PC-3 (cell line): ENCODE measurements at places on chromosomes 5 and 9.

GRCh38 chr5:16464664-16465543 lies 696 bp downstream of the ZNF622 start:
- H3K4me3 ChIP-seq = peak overlapping the region; percentile 80
- no peaks in the 10 kb centered on the region for H3K27me3 ChIP-seq
- peaks cover 50% of the 10 kb centered on the region for H3K4me1 ChIP-seq
- DNase-seq = no peak
- no peak overlapping the region for H3K27ac ChIP-seq

- no peaks in the 10 kb centered on the region for H3K36me3 ChIP-seq
- peak; percentile 27 for DNase-seq
- no peaks in the 10 kb centered on the region for H3K27me3 ChIP-seq
- peaks cover 37% of the 10 kb centered on the region for H3K4me1 ChIP-seq
- 0 out of 2 replicates have a peak overlapping the region, but pooled peaks have one; percentile 3 for H3K27ac ChIP-seq
These were observed 174.6 kb downstream of the MAPKAP1 start for GRCh38 chr9:125532412-125532811.

GRCh38 chr9:25442526-25442925 lies 235.7 kb downstream of the TUSC1 start:
- H3K27me3 ChIP-seq = no peaks in the 10 kb centered on the region
- no peak for DNase-seq
- H3K36me3 ChIP-seq = no peaks in the 10 kb centered on the region
- H3K4me3 ChIP-seq = no peak overlapping the region
- H3K27ac ChIP-seq = no peak overlapping the region

DNA sequence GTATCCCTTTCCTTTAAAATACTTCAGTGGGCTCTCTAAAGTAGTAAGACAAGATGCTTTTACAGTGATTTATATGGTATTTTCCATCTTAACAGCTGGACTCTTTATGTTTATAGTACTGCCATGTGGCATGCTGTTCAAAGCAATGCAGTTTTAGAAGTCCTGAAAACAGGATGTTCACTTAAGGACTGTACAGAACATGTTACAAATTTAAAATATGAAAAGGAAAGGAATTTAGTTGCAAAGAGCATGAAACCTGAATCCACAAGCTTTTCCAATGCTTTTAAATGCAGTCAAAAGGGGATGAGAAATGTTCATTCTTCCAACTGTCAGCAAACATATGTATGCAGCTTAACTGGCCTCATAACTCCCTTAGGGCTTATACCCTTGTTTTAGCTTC lies 580.2 kb downstream of the EFNA5 start:
- no peak overlapping the region for H3K27ac ChIP-seq
- H3K27me3 ChIP-seq = no peaks in the 10 kb centered on the region
- no peak for DNase-seq

- H3K27ac ChIP-seq = no peak overlapping the region
- peaks cover 14% of the 10 kb centered on the region for H3K4me1 ChIP-seq
- no peak for DNase-seq
- H3K36me3 ChIP-seq = peaks cover 13% of the 10 kb centered on the region
These were observed 153.5 kb downstream of the TTLL11 start for GRCh38 chr9:121939643-121940042.

- no peaks in the 10 kb centered on the region for H3K4me1 ChIP-seq
- no peaks in the 10 kb centered on the region for H3K27me3 ChIP-seq
- H3K4me3 ChIP-seq = no peak overlapping the region
- no peak overlapping the region for H3K27ac ChIP-seq
- no peak for DNase-seq
These were observed 410.4 kb upstream of the KLF4 start for GRCh38 chr9:107899961-107900330.

- H3K4me3 ChIP-seq = no peak overlapping the region
- H3K27me3 ChIP-seq = no peaks in the 10 kb centered on the region
- no peaks in the 10 kb centered on the region for H3K36me3 ChIP-seq
- DNase-seq = no peak
- no peaks in the 10 kb centered on the region for H3K4me1 ChIP-seq
- no peak overlapping the region for H3K27ac ChIP-seq
These were observed 62.4 kb upstream of the FSD1L start for GRCh38 chr9:105385381-105385985.
